Fibroblast of skin of left quadriceps (primary cell): ENCODE measurements at places on chromosomes 11 and 22.
A peak's percentile ranks its signal among the peaks of the same experiment; 100 is the strongest.

DNA sequence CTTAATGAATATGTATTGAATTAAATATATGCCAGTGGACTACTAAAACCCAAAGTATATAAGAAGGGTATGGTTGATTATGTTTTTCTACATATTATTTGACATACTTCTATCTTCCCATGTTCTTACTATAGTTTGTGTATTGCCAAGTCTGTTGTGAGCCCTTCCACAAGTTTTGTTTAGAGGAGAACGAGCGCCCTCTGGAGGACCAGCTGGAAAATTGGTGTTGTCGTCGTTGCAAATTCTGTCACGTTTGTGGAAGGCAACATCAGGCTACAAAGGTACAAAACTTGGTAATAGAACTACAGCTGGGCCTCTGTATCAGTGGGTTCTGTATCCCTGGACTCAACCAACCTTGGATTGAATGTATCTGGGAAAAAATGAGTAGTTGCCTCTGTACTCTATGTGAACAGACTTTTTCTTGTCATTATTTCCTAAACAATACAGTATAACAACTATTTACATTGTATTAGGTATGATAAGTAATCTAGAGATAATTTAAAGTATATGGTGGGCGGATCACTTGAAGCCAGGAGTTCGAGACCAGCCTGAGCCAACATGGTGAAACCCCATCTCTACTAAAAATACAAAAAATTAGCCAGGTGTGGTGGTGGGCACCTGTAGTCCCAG is 38.7 kb upstream of the TTC36 start:
- peak; percentile 46 for DNase-seq

DNA sequence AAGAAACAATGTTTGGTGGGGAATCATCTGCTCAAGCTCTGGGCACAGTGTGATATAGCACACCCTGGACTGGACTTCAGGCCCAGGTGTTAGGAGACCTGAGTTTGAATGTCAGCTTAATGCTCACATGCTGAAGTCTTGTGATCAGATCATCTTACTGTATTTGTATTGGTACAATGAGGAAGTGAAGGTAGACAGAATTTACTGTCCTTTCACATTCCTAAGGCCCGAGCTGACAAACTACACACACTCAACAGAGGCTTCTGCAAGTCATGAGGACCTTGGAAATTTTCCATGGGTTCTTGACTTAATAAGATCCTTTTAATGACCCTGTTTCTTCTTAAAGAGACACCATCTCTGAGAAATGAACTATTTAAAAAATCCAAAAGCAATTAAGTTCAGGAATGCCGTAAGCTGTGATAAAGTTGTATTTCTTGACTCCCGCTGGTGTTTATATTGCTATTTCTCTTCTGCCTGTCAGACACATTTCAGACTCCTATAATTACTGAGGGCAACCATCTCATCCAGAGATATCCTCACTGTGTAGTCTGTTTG is 802.0 kb downstream of the DLG2 start:
- DNase-seq: no peak

DNA sequence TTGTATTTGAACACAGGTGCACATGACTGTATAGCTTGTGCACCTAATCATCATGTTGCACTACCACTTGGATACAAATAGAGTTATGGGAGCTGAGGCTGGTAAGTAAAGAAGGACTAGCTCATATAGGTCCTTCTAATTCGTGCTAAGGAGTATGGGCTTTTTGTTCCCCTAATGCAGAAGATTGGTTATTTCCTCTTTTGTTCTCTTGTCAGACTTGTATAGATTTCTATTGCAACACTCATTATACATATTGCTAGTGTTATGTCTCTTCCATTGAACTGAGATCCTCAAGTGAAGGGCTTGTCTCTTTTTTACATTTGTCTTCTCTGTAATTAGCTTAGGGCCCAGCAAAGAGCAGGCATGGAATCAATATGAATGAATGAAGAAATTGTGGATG is 54.1 kb upstream of the ARHGAP20 start:
- no peak for DNase-seq

DNA sequence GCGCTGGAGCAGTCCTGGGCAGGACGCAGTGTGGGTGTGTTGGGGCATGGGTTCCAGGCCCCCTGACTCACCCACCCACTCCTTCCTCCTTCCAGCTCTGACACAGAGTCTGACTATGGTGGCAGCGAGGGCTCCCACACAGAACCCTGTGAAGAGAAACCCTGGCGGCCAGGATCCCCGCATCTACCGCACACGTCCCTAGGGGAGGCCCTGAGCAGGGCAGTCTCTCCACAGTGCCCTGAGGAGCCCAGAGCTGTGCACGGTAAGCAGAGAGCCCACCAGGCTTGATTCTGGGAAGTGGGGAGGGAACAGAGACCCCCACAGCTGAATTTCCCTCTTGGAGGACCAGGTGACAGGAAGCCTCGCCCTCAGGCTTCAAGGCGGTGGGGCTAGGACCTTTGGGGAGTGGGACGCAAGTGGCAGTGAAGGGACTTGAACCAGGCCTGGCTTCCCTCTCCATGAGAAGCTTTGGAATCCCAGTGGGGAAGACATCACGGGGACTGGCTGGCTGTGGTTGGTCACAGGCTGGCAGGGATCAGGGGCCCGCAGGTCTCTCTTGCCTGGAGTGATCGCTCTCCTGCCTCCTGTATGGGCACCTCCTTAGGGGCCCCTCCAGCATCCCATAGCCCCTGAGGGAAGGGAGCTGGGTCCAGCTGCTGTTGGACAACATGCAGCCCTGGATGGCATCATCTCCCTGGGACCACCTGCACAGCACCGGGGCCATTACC is 96.4 kb upstream of the PARVA start:
- DNase-seq: no peak

DNA sequence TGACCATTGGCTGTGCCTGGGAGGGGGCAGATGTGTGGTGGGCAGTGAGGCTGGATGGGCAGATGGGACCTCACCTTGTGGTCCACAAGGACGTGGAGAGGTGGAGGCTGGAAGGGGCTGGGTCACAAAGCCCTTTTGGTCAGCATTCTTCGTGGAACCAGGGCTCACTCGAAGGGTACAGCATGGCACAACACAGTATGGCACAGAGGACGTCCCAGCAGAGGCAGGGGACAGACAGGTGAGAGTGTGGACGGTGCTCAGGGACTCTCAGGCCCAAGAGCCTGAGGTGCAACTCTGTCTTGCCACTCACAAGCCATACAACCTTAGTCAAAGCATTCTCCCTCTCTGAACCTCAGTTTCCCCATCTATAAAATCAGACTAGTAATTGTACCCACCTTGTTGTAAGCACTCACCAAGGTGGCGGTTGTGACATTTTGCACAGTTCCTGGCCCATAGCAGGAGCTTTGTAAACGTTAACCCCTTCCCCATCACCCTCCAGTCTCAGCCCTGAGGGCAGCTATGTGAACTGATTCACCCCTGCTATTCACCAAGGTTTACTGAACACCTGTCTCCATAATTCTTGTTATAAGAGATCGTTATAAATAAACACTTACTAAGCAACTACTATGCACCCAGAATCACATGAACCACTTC is 11.6 kb upstream of the TSKU start:
- no peak for DNase-seq

GRCh38 chr11:44286268-44286880 is 23.6 kb downstream of the ALX4 start:
- no peak for DNase-seq

- DNase-seq: no peak
Measured at GRCh38 chr22:36760786-36761185, 15.1 kb downstream of the IFT27 start.

DNA sequence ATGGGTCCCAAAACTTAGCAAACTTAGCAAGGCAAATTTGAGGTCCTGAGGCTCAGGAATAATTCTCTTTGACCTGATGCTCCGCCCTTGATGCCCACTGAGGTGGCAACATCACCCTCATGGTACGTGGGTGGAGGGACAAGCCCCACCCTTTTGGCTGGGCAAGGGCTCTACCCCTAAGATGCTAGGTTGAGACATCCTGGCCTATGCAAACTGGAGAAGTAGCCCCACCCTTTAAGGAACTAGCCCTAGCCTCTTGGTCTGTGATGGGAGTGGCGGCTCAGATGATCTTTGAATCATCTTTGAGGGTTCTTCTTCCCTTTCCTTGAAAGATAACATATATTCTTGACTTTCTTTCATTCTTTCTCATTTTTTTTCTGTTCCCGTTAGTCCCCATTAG is 32.9 kb downstream of the CABIN1 start:
- DNase-seq: no peak

DNA sequence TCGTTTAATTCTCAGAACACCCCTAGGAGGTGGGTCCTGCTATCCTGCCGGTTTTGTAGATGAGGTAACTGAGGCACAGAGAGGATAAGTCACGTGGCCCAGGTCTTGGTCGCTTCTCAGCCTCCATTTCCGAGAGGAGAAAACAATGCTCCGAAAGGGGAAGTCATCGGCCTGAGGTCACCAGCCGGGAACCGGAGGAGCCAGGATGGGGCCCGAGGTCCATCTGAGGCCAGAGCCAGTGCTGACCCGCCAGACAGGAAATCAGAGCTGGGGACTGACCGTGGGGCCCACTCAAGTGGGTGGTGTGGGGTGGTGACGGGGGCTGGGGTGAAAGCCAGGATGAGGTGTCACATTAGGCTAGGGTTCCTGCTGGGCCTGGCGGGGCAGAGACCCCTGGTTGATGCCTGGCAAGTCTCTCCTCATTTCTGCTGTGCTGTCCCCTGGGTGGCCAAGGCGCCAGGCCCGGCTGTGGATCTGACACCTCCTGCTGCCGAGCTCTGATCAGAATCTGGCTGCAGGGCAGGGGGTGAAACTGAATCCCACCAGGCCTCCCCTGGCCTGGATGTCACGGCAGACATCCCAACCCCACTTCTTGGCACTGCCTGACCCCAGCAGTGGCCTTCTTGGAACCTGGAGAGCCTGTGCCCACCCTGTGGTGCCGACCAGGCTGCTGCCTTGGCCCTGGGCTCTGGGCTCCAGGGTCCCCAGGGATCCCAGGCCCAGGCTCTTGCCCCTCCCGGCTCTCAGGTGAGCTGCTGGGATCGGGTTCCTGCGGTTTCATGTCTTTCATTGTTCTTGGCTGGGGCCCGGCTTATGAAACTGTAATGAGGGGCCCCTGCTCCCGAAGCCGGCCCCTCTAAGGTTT is 12.0 kb downstream of the TRIOBP start:
- no peak for DNase-seq

GRCh38 chr11:72313912-72314598 is 70.1 kb upstream of the PHOX2A start:
- DNase-seq: no peak

DNA sequence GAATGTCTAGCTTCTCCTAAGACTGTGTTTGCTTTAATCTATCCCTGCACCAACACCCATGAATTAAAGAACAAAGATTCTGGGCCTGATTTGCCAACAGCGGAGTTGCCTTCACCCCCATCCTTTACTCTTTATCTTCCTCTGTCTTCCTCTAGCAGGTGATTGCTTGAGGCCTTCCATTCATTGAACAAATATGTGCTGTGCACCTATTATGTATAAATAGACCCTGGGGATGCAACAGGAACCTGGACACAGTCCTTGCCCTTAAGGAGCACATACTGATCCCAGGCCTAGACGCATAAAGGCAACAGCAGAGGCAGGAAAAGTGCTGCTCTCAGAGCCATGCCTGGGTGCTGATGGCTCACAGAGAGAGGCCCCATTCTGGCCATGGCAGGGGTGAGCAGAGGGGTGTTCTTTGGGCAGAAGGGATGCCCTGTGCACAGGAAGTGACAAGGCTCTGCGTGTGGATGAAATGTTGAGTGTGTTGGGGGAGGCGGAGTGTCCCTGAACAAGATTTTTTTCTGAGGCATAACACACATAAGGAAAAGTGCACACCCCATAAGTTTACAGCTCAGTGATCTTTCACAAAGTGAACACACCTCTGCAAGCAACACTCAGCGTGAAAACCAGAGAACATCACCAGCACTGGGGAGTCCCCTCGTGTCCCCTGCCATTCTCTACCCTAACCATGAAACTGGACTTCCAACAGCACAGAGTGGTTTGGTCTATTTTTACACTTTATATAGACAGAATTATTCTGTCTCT is 145.9 kb downstream of the GRIK4 start:
- no peak for DNase-seq

- no peak for DNase-seq
Measured at GRCh38 chr11:91686281-91686680, 538.3 kb upstream of the FAT3 start.

DNA sequence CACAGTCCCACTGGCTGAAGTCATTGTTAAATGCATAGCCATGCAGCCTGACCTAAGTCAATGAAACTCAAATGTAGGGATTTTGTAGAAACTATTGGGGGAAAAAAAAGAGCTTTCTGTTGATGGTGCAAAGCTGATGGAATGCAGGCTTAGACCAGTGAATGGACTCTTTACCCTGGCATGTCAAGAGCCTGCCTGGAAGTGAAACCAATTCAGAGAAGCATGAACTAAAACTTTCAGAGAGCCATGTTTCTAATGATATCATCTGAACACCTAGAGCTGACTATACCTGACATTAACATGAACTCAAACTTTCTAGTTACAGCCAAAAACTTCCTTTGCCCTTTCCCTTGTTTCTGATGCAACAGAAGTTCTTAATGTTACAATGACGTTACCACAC is 89.0 kb downstream of the APIP start:
- no peak for DNase-seq

DNA sequence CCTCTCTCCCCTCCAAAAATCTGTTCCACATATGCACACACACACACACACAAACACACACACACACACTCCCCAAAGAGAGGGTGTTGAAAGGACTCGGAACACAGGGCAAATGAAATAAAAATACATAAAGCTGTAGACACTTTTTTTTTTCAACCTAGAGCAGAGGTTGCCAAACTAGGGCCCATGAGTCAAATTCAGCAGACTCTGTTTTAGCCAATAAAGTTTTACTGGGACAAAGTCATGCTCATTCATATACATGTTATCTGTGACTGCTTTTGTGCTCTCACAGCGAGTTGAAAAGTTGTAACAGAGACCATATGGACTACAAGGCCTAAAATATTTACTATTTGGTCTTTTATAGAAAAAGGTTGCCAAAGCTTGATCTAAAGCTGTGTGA is 8.9 kb downstream of the IMMP1L start:
- DNase-seq: no peak

- no peak for DNase-seq
Measured at GRCh38 chr11:73176874-73177155, 34.7 kb upstream of the FCHSD2 start.

GRCh38 chr11:56876621-56877275 is 112.0 kb upstream of the OR5AK2 start:
- DNase-seq: no peak

GRCh38 chr22:25566186-25566897 is 1.9 kb downstream of the GRK3 start:
- no peak for DNase-seq

- no peak for DNase-seq
Measured at GRCh38 chr11:12711496-12711895, 37.3 kb downstream of the TEAD1 start.
